ENCODE measurements at places on chromosomes 3 and 15.

DNA sequence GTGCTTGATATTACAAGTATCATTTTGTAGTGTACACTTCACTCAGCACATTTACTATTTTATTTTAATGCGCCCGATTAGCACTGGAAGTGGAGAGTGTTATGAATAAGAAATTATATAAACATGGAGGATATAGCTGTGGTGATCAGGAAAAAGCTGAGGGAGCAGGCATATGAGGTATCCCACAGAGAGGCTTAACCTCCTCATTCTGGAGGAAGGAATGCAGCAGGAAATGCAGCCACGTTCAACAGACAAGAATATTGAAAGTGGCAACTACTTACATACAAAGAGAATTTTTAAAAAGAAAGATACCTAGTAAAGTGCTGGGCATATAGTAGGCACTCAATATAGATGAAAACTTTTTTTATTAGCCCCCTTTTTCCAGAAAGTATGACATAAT is 166.0 kb upstream of the SATB1 start:
- DNase-seq, result no peak

DNA sequence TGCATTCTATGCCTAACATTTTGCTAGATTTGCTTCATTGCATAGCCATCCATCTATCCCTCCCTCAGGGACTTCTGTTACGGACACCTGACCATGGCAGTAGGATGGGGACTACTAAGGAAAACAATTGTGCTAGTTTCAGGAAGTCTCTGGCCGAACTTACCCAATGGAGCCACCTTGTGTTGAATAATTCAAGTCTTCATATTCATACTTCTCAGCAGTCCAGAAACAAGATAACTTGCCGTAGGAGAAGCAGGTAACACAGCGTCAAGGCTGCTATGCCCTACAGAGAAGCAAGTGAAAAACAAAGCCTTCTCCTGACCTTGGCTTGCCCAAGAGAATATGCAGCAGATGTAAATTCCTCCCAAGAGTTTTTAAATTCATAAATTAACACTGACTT is 685.3 kb downstream of the GRM7 start:
- peak; percentile 2 for DNase-seq

GRCh38 chr3:150101016-150101415 is 130.3 kb upstream of the PFN2 start:
- DNase-seq, result no peak

DNA sequence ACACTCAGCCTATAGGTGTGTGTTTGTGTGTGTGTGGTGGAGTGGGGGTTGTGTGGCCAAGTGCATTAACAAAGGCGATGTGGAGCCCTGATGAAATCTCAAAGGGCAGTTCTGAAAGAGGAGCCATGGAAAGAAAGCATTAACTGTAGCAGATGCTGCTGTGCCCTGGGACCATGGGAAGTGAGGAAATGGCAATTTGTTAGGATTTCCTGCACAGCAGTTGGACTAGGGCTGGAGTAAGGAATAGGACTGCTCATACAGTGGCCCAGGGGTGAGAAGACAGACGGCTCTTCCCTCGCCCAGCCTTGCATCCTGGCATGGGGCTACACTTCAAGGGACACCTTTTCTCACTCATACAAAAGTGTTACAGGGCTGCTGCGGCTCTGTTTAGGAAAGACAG is 12.3 kb upstream of the ZBTB38 start:
- no peak for DNase-seq

GRCh38 chr3:113213896-113214587 is 2.7 kb downstream of the BOC start:
- DNase-seq, result no peak

DNA sequence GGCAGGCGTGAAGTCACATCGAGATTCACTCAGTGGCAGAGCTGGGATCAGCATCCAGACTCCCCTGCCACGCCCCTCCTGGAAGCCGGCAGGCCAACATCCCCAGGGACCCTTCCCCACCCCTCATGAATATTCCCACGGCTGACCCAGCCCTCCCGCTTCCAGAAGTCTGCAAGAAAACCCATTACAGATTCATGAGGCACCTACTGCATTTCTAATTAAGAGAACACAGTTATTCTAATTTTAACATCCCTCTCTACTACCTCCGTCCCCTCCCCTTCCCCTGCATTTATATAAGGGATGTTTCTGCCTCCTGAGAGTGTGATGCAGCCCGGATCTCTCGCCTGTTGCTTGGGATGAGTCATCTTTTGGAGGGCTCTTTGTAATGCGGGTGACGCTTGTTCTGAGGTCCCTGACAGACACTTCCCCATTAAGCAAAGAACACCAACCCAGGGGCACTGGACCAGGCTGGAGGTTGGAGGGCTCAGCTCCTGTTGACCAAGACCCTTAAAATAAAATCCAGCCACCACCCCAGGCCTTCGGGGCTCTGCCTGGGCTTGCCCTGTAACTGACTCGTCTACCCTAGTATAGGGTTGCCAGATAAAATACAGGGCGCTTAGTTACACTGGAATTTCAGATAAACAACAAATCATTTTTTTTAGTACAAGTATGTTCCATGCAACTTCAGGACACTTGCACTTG is 118.7 kb downstream of the NUP210 start:
- DNase-seq, result peak; percentile 62

DNA sequence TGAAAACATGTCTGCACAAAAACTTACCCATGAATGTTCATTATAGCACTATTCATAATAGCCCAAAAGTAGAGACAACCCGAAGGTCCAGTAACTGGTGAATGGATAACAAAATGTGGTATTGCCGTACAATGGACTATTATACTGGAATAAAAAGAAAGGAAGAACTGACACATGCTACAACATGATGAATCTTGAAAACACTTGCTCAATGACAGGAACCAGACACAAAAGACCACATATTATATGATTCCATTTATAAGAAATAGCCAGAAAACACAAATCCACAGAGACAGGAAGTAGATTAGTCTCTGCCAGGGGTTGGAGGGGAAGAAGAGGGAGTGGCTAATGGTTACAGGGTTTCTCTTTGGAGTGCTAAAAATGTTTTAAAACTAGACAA is 18.3 kb downstream of the SHC4 start:
- DNase-seq, result no peak

- no peak for DNase-seq
Observed at GRCh38 chr15:41987246-41987924, 15.0 kb upstream of the EHD4 start.

- peak; percentile 88 for DNase-seq
Observed at GRCh38 chr3:196073255-196073753, 8.6 kb downstream of the TFRC start.

DNA sequence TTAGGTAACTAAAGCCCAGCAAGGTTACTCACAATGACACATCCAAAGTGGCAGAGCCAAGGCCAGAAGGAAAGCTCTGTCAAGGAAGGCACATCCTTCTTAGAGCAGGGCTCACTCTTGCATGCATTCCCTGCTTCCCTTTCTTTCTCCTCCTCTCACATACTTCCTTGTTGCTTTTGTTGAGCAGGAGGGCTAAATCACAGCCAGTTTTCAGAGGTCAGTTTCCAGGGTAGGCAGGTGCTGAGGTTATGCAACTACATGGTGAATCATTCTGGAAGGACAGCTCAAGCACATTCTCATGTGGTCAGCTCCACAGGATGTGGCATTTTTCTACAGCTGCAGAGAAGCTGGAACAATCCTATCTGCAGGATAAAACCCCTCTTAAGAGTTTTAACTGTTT is 275.6 kb downstream of the ZNF621 start:
- no peak for DNase-seq

DNA sequence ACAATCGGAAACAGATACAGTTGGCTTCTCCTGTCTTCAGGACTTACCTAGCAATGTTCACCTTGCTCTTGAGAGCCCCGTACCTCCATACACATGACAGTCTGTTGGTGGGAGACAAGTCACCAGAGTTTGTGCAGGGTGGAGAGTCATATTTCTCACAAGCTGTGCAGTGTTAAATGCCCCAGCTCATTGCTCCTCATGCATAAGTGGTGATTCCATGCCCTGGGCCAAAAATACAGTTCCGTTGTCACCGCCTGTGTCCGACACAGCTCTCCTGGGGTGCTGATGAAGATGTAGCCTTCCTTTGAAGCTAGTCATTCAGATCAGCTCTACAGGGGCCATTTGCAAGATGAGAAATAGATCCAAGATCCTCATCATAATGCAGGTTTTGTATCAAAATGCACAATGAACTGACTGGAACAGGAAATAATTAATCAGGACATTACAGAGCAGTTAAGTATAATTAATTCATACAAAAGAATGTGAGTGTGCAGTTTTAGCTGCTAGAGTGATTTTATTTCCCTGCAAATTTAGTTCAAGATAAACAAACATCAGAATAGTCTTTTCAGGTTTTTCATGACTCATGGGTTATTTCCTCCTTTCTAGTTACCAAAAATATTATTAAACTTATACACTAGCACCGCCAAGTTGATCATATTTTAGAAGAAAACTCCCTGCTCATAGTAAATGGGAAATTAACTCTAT is 66.5 kb downstream of the CD47 start:
- DNase-seq, result no peak

DNA sequence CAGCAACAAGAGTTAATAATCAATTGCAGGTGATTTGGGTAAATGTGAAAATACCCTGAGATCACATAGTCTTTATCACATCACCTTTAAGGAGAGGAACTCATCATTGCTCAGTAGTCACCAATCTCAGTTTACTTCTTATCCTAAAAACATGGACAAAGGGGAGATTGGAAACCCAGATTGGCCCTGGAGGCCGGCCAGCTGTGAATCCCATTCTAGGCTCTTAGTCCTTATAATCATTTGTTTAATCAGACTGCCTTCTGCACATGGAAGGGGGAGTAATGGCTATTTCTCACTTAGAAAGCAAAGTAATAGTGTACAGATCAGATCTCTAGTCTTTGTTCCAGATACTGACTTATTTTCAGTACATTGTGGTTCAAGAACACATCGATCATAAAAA is 37.2 kb upstream of the CPB1 start:
- no peak for DNase-seq

DNA sequence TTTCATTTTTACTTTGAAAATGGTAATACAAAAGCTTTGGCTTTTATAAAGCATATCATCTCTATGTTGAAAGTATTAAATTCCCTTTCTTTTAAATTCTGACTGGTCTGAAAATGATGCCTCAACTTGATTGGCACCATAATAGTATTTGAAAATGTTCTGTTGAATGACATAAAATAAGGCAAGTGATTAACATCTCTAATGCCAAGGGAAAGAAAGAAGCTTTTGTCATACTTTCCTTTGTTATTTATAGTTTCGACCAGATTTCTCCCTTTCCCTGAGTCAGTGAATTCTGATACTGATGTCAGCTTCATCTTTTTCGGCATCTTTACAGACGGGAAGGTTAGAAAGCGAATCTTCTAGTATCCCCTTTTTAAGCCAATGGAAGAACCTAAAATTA is 3.4 kb upstream of the AP4E1 start:
- no peak for DNase-seq

- DNase-seq, result no peak
Observed at GRCh38 chr3:8990266-8991215, 27.3 kb upstream of the RAD18 start.

DNA sequence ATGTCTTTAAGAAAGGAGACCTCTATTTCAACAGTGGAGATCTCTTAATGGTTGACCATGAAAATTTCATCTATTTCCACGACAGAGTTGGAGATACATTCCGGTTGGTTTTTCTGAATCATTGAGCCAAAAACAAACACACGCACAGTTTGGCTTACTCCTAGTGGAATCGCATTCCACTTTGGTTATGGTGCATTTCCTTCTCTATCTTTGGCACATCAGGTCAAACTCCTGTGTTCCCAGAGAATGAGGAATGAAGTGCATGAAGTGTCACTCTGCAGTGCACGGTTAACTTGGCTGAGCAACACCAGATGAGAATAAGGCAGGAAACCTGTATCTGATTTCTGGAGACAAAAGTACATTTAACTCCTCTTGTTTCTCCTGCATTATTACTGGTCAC is 38.5 kb downstream of the HDC start:
- DNase-seq, result no peak

- no peak for DNase-seq
Observed at GRCh38 chr3:106386050-106386449, 517.2 kb upstream of the CBLB start.

- no peak for DNase-seq
Observed at GRCh38 chr3:99355465-99355864, 282.9 kb upstream of the COL8A1 start.

DNA sequence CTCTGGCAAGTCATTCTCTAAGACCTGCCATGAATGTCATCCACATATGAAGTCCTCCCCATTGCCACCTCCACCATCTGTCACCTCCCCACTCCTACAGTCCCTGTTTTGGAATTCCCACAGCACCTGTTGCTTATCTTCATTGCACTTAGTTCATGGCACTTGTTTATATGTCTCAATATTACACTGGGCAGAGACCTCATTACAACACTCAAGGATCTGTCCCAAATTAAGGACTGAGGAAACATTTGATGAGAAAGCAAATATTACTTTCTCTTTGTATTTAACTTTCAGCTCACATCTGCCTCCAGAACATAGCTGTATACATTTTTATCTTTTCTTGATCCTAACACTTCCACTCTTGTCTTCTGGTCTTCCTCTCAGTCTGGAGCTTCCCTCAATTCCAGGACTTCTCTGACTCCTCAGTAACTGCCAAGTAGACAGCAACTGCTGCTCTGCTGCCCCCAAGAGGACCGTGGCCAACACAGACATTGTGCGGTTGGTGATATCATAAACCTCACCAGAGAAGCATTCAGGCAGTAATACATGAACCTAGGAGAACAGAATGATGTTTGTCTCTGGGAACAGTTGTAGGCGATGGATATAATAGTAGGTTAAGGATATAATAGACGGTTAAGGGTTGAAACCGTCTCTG is 45.0 kb upstream of the FGF12 start:
- no peak for DNase-seq

GRCh38 chr3:119279101-119279554 is 15.1 kb upstream of the ARHGAP31 start:
- no peak for DNase-seq

DNA sequence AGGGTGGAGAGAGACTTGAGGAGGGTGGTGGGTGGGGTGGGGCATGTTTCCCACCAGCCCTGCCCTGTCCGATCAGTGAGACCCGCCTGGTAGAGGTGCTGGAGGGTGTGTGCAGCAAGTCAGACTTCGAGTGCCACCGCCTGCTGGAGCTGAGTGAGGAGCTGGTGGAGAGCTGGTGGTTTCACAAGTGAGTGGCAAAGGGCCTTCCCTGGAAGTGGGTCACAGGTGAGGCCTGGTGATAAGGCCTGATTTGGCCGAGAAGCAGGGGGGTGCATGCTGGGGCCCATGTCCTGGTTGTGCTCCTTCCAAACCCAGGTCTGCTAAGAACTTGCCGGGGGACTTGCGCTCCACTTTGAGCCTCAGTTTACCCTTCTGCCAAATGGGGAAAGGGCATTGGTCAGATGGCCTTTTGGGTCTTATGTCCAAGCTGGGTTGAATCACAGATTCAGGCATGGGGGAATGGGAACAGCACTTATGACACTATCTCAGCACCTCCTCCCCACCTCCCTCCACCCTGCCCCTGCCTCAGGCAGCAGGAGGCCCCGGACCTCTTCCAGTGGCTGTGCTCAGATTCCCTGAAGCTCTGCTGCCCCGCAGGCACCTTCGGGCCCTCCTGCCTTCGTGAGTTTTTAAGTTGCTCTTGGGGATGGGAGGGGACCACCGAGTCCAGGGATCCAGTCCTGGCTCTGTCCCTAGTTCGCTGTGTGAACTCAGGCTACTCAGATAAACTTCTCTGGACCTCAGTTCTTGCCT is 4.0 kb downstream of the CRELD1 start:
- DNase-seq, result peak; percentile 43

Measured in hematopoietic multipotent progenitor cell treated with erythropoietin and hydrocortisone succinate and interleukin-3 and kit ligand, for 8 days (in vitro differentiated cells).